ENCODE measurements at places on chromosomes 3 and 15.
A peak's percentile ranks its signal among the peaks of the same experiment; 100 is the strongest.

GRCh38 chr15:63860155-63860554 is 26.4 kb upstream of the HERC1 start:
- peak; percentile 35 for DNase-seq

DNA sequence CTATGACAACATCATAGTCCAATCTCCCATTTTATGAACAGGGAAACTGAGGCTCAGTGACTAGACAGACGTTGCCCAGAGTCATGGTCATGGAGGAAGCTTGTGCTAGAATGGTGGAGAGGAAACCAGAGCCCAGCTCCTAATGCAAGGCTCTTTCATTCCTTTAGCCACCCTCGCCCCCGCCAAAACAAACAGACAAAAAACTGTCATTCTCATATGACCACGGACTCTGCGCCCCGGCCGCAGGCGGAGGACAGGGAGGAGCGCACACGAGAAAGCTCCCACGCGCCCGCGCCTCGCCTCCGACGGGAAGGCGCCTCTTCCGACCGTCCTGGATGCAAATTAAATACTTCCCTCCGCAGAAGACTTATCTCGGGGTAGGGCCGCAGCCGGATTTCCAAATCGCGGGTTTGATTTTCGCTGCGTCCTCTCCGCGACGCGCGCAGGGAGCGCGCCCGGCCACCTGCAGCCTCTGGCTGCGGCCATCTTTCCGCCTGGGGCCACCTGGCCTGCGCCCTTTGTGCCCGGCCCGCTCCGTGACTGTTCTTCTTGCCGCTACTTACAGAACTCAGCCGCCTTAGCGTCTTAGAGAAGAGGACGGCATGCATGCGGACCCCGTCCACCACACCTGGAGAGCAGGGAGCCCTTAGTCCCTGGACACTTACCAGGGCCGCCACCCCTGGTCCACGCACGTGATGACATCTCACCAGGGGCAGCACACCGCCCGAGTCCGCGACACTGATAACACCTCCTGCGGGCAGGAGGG is 670 bp upstream of the ATP13A3 start:
- DNase-seq, result peak; percentile 65

- no peak for DNase-seq
These were observed 29.3 kb downstream of the RIOX2 start for GRCh38 chr3:97942801-97943546.

- DNase-seq, result no peak
These were observed 1043.6 kb downstream of the DIPK2A start for GRCh38 chr3:145015253-145015652.

DNA sequence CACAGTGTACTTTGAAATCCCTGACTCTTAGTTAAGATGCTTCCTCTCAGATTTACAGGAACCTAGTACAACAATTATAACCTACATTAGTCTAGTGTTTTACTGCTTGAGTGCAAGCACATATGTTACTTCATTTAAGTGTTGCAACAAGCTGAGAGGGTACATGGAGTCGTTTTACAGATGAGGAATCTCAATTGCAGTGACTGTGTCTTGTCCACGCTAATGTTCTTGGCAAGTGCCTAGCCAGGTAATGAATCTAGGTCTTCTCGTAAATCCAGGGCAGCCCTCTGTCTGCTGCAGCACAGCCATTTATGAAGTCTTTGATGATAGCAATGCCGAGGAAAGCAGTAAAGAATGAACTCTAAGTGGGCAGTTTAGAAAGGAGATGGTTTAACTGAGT is 384.4 kb upstream of the ARPP21 start:
- no peak for DNase-seq

- DNase-seq, result no peak
These were observed 36.3 kb downstream of the GABPB1 start for GRCh38 chr15:50318697-50319096.

DNA sequence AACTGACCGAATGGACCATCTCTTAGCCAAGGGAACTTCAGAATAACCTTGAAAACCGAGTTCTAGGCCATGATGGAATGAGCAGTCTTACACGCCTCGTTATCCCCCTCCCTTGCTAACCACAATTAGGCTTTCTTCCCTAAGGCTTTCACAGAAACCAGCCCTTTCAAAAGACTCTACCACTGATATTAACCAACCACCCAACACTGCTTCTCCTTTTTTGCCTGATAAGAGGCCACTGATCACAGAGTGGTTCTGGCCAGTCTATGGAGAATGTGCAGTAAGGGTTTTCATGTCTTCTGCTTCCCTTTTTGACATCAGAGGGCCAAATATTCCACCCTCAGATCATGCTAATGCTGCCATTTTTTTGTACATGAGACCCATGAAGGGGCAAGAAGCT is 59.3 kb downstream of the MCF2L2 start:
- peak; percentile 76 for DNase-seq

DNA sequence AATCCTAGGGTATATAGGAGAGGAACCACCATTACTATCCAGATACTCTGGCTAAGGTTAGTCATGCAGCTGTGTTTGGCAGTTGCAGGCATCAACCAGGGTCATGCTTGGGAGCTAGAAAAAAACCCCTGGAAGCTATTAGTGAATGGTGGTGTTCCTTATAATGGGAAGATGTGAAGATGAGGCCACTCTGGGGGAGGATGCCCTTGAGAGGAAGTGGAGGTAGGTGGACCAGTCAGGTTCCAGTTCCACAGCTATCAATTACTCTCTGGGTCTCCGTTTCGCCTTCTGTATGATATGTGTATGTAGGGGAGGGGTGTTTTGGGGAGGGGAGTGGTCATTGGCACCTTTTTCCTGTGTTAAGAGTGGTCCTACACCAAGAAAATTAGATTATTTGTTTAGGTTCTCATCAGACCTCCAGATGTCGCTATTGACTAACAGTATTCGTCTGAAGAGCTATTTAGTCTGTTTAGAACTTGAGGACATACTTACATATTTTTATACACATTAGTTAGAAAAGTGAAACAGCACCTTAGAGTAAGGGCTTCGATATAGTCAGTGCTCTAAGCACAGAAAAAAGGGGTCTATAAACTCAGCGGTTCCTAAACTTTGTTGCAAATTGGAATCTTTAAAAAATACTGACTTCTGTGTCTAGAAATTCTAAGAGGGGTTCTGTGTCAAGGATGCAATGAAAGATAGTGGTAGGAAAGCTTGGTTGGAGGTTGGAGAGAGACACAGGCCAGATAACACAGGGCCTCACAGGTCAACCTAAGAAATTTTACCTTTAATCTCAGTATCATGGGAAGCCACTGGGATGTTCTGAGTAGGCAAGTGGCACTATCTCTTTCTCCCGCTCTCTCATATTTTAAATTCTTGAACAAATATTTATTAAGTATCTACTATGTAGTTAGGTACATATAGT is 9.1 kb upstream of the HPS3 start:
- DNase-seq, result peak; percentile 76

- no peak for DNase-seq
These were observed 171.8 kb downstream of the EPHA6 start for GRCh38 chr3:96986241-96986640.

DNA sequence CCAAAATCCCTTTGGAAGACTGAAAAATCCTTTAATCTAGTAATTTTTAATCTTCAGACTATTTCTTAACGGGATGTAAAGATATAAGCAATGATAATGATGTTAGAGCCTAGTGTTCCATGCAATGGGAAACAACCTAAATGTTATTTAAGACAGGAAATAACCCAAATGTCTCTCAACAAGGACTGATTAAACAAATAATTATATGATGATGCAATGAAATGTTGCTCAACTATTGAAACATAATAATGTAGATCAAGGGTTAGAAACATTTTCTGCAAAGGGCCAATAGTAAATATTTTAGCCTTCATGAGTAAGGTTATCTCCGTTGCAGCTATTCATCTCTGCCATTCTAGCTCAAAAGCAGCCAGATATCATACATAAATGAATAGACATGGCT is 275.4 kb downstream of the NEK10 start:
- DNase-seq, result no peak

- no peak for DNase-seq
These were observed 166.3 kb downstream of the GREM1 start for GRCh38 chr15:32884146-32884545.

DNA sequence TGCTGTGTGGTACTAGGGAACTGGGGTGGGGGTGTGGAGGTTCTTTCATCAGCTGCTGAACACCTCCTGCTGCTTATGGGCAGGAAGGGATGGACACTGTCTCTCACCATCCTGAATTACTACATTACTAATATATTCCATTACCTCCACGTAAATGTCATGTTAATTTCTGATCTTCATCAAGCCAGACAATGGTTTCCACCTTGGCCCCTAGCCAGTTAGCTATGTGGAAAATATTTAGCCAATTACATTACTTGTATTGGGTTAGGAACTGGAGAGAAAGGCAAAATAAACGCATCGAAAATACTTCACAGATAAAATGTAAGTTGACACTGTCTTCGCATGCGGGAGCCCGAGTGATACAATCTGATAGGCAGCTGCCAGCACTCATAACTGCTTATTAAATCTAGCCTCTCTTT is 95.1 kb downstream of the FOXP1 start:
- DNase-seq, result no peak

DNA sequence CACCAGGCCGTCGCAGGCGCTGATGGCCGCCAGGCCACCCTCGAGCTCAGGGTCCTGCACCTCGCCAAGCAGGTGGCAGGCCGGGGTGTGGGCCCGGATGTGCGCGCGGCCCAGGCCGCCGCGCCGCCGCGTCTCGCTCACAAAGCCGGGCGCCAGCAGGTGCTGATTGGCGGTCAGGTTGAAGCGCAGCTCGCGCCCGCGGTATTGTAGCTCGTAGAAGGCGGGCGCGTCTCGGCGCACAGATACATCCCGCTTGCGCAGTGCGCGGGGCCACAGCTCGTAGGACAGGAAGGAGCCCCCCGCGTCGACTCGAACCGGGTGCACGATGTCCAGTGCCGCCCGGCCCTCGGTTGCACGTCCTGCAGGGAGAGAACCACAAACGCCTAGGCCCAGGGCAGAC is 11.1 kb downstream of the ADAMTS7 start:
- DNase-seq, result no peak

GRCh38 chr3:125207507-125207906 is 5.0 kb downstream of the SLC12A8 start:
- DNase-seq, result no peak

GRCh38 chr3:170054204-170054603 is 16.4 kb downstream of the GPR160 start:
- DNase-seq, result peak; percentile 29

GRCh38 chr3:39637807-39638206 is 170.3 kb downstream of the MOBP start:
- DNase-seq, result peak; percentile 83

GRCh38 chr3:76293856-76294255 is 508.5 kb upstream of the ZNF717 start:
- DNase-seq, result no peak

DNA sequence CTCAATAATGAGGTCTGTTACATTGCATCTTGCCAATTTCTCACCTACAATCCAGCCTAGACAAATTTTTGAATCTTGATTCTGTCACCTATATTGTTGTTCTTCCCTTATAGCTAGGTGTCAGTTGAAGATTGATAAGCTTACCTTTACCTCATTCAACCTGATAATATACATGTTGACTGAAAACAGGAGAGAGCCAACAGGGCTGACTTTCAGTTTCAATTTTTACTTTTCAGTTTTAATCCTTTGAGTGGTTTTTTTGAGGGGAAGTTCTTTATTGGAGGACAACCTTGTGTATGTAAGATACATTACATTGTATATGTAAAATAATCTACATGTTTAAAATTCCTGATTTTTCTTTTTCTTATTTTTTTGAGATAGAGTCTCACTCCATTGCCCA is 5.8 kb downstream of the ATP13A5 start:
- DNase-seq, result no peak

- no peak for DNase-seq
These were observed 67.2 kb downstream of the MYO9A start for GRCh38 chr15:72050700-72051099.

DNA sequence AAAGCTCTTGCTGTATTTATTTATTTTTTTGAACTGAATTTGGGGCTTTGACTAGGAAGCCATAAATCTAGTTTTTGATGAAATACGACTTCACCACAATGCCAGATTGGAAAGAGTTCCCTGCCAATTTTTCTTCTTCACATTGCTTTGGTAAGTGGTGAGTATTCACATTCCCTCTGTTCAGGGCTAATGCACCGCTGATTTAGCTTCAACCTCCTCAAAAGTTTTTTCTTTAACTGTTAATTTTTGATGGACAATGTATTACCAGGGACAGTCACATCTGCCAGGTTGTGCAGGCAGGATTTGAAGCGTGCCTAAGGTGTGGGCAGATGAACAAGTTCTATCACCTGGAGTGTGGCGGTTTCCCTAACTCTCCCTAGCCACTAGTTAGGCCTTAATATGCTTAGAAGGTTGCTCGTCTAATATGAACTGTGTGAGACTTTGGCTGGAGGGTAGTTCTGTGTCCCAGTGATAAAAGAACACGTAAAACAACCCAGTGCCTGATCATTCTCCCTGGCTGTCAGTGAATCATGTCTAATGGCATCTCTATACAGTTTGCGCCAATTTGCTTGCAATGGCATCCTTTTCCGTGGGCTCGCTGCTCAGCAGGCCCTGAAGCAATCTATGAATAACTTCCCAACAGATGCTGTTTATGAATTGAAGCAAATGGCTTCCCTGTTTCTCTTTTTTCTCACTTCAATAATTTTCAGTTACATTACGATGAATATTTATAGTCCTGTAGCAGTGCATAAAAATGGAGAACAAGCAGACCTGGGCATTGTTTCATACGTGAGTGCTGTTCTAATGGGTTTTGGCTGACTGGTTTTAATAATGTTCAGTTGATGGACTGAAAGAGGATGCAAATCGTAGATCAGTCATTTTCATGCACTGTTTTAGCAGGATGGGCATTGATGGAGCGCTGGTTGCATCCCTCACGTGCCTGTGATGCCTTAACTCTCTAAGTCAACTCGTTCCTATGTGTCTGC is 243.2 kb upstream of the SUCLG2 start:
- DNase-seq, result no peak

DNA sequence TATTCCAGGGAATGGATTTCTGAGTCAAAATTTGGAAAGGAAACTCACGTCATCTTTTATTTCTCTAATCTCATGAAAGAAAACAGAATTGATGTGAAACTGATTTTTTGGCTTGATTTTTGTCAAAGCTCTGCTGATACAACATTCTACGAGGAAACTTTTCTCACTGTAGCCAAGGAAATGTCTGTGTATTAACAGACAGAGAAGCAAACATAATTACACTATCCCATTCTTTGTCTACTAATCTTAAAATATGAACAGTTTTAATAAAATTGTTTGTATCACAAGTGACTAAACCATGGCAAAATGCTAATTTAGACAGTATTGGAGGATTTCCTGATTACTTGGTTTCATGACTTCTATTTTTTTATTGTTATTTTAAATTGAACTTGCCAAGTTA is 1437.0 kb downstream of the OTOL1 start:
- no peak for DNase-seq

DNA sequence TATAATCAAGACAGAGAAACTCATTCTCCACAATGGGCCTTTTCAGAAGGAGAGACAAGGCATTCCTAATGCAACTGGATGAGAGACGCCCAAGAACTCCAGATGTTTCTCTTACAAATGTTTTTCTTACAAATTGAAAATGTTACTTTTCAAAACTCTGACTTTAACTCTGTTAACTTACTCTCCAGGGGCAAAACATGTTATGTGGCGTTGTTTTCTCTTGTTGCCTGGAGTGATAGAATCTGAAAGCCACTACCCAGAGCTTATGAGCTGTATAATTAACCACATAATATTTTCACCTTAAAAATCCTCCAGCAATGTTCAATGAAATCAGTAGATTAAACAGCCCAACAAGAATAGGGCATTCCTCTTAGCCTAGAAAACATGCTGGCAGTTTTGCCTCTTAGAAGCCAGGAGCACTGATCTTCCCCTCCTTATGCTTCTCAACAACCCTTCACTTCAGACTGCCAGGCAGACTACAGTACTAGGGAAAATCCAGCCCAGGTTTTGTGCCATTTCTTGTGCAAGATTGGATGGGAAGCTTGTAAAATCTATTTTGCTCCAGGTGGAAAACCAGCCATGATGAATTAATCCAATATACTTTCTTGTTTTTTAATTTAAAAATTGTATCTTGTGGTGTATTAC is 186.7 kb upstream of the GADL1 start:
- DNase-seq, result no peak
